ENCODE measurements at places on chromosomes 5 and 9.

- DNase-seq: no peak
These were observed 2.5 kb upstream of the RAB14 start for GRCh38 chr9:121204121-121204520.

- DNase-seq: no peak
These were observed 717.9 kb upstream of the WWC1 start for GRCh38 chr5:167573370-167574127.

DNA sequence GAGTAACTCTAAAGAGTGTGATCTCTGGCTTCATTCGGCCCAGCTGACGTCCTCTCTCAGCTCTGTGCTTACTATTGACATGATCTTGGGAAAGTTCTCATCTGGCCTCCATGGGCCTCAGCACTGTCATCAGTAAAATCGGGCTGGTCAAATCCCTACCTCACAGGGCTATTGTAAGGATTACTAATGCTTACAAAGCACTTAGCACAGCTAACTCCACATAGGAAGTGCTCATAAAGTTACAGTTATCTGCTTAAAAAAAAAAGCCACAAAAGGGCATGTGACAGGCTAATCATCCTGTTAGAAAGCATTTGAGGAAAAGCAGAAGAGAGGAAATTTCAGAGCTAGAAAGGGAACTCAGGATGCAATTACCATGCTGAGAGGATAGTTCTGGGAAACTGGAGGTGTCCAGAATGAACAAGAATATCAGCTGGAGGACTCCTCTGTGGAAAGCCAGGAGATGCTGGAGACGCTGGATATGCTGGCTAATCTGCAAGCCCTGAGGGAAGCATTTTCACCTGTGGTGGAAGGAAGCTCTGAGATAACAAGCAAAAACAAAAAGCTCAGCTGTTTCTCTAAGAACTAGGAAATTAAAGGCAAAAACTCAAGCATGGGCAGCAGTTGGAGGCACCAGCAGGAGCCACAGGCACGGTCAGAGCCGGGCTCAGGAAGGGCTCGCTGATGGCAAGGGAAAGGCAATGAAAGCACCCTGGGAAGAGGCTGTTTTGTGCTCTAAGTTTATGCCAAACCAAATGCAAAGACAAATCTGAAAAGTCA is 4.4 kb upstream of the BHMT start:
- peak; percentile 17 for DNase-seq

DNA sequence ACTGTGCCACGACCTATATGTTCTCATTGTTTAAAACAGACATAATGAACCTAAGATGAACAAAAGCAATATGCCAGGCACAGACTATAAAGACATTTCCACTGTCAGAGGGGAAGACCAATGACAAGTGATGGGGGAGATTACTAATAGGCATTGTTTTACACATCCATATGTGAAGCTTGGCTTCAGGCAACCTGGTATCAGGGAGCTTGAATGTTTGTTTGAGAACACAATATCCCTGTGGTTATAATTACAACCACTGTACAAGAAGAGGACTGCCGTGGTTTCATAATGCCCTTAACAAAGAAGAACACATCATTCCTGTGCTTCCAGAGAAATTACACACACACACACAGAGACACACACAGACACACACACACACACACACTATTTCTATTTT is 385.7 kb downstream of the BNC2 start:
- no peak for DNase-seq

- no peak for DNase-seq
These were observed 152.3 kb downstream of the HSD17B3 start for GRCh38 chr9:96149533-96150280.

GRCh38 chr5:159971038-159971437 is 37.9 kb upstream of the TTC1 start:
- peak; percentile 49 for DNase-seq

DNA sequence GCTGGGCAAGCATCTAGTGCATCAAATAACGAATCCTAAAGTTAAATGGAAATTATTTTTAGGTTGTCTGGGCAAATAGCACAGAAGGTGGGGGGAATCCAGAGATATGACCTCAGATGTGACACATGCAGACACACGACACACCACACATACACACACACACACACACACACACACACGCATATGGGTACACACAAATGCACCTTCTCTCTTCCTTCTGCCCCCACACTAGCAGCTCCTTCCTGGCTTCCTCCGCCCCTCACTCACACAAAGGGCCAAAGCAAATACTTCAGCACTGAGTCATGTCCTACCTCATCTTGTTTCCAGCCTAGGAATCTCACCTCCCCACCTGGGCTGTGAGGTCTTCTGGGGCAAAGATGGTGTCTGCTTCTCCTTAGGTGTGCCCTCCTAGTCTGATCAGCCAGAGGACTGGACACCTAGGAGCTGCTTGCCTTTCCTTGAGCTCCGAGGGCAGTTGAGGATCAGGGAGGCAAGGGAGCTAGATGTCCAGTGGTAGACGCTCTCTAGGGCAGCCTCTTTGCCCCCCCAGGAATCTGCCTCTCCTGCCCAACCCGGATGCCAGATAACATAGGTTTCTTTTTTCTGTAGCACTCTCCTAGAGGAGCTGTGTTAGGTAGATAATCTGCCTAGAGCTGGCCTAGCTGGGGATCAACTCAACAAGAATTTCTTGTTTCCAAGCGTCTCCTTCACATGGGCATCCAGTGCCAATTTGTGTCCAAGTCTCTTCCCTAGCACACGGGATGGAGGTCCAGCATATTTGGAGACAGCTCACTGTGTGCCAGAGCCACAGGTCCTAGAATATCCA is 14.3 kb upstream of the JADE2 start:
- DNase-seq: no peak

DNA sequence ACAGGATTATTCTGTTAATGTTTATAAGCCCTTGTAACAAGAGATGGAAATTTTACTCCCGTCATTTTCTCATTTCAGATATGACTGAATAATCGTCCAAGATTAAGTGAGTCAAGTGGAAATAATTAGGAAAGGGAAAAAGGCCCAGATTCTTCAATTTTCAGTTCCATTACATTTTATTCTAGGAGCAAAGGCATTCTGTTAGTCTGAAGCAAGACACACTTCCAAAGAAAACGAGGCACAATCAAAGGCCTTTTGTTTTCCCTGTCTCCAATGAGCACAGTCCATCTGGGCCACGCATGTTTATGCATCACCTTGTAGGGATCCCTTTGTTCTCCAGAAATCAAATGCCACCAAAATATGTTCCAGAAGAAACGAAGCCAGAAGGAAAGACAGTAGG is 382.9 kb upstream of the RFX3 start:
- no peak for DNase-seq

- no peak for DNase-seq
These were observed 3.8 kb downstream of the ADRB2 start for GRCh38 chr5:148830211-148830610.

DNA sequence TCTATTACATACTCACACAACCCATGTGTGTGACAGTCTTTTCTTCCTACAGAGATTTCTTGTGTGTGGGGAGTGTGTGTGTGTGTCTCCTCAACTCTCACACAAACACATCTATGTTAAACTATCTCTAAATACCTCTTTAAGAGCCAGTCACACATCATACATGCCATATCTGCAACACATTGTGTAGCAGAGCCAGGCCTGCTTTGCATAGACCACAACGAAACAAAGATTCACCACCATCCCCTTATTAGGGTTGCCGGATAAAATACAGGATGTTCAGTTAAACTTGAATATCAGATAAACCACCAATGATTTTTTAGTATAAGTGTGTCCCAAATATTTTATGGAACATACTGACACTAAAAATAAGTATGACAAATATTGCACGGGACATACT is 2.3 kb downstream of the FAM170A start:
- no peak for DNase-seq

DNA sequence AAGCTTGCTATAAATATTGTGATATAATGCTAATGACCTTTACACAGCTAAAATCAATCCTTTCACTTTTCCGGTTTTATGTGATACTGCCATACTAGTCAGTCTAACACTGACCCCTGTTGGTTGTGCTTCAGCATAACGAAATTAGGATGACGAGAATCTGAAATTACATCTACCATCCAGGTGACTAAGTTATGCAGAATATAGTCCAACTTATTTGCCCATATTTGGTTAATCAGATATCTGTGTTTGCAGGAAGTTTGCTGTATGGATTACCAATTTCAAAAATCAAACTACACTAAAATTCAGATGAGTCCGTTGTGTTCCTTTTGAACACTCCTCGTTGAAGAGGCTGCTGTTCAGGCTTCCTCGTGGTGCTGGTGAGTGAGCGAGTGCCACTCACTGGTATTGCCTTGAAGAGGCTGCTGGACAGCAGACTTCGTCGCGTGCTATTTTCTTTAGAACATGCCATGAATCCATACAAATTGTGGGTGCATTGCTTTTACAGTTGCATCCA is 32.5 kb downstream of the TENT4A start:
- no peak for DNase-seq

DNA sequence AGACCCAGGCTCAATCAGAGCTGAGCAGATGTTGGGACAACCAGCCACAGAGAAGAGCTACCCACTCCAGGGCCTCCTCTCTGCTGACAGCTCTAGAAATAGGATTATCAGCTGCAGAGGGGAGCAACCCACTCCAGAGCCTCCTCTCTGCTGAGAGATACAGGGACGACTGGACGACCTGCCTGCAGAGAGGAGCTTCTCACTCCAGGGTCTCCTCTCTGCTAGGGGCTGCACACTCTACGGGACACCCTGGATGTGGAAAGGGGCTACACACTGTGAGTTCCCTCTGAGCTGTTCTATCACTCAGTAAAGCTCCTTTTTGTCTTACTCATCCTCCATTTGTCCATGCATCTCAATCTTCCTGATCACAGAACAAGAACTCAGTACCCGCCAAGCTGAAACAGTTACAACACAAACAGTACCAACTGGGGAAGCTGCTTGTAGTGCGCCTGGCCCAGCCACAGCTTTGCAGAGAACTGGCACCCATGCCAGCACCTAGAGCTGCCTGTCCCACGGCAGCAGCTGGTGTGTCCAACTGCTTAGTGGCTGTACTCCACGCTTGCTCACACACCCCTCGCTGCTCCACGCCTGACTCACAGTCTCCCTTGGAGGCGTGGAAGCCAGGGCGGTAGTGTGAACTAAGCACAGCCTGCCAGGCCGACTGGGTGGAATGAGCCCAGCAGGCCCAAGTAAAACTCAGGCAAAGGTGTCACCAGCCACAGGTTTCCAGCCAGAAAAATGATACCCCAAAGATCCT is 56.8 kb downstream of the PRELID2 start:
- no peak for DNase-seq

DNA sequence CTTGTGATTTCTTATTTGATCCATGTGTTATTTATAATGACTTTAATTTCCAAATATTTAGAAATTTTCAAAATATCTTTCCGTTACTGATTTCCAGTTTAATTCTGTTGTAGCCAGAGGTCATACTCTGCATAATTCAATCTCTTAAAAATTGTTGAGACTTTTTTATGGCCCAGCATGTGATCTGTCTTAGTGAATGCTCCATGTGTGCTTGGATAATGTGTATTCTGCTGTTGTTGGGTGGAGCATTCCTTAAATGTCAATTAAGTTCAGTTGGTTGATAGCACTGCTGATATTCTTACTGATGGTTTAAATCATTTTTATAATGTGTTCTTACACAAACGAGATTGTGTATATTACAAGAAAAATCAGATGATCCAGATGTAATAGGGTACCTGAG is 180.8 kb downstream of the RGS3 start:
- DNase-seq: no peak

DNA sequence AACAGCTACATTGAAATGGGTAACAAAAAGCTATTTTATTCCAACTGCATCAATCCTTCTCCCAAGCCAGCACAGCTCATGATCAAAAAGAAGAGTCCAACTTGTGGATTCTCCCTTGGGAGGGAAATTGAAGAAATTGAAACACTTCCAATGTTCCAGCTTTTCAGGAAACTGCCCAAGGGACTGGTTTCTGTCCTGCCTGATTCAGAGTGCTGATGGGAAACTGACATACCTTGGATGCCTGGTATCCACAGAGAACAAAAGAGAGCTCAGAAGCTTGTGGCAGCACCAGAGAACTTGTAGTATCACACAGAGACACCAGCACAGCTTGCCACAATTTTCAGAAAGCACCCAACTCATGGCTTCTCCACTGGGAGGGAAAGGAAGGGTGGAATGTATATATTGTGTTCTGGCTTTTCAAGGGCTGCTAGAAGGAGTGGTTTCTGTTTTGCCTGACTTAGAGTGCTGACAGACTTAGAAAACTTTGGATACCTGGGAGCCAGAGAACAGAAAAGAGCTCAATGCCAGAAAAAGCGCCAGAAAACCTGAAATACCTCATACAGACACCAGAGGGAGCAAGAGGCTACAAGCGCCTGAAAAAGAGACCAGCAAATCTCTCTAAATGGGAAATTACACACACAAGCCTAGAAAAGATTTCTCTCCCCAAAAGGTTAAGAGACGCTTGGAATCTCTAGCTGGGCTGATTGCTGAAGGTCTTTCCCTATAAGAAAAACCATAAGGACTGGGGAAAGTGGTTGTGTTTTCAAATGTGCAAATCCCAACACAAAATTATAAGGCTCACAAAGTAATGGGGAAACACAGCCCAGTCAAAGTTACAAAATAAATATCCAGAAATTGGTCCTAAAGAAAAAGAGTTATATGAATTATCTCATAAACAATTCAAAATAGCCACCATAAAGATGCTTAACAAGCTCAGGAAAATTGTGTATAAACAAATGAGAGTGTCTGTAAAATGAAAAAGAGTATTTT is 178.8 kb downstream of the SPOCK1 start:
- DNase-seq: no peak

DNA sequence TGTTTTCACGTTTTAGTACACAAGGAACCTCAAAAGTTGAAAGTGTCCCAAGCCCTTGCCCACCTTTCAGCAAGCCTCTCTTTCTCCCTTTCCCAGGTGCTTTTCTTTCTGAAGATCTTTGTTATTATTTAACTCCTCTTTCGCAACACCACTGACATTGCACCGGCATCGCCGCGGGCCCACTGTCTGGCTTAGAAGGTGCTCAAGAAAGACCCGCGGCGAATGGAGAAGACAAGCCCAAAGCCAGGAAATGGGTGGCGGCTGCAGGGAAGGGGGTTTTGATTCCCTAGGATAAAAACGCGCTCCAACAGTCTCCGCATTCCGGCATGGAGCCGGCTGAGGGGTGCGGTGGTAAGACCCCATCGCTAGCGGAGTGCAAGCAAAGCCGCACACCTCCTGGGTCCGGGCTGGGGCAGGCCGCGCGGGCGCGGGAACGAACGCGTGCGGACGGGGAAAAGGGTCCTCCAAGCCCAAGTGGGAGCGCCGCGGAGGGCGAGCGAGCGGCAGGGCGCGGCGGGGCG is 404 bp upstream of the AFAP1L1 start:
- DNase-seq: no peak

GRCh38 chr5:154502180-154502579 is 24.2 kb upstream of the HAND1 start:
- no peak for DNase-seq

Data from BJ (cell line).